ENCODE measurements at places on chromosomes 5 and 9. TPM values are rescaled to one million over a fixed set of nuclear protein-coding genes. Genes with fewer than 3 reads are reported as not detected.

The TEK gene
- 89.3 TPM for total RNA-seq

The CHMP5 gene
- 149 TPM for total RNA-seq

The GMCL2 gene
- total RNA-seq, result not detected

The IL7R gene
- 3.6 TPM for total RNA-seq

The ISL1 gene
- 0.30 TPM for total RNA-seq

The SHC3 gene
- 79.2 TPM for total RNA-seq

The PRLR gene
- total RNA-seq, result 0.89 TPM

The ARID3C gene
- not detected for total RNA-seq

The LHX6 gene
- not detected for total RNA-seq

The PCDHA4 gene
- total RNA-seq, result 0.89 TPM

The CDK5RAP2 gene
- 19.0 TPM for total RNA-seq

The TBC1D2 gene
- 26.7 TPM for total RNA-seq

The WDR31 gene
- total RNA-seq, result 2.1 TPM

The SOHLH1 gene
- total RNA-seq, result not detected

The ADCY2 gene
- not detected for total RNA-seq

The FGD3 gene
- total RNA-seq, result not detected

The IL33 gene
- 470 TPM for total RNA-seq

The IL31RA gene
- total RNA-seq, result 1.5 TPM

The HRCT1 gene
- 0.51 TPM for total RNA-seq

The IFNW1 gene
- total RNA-seq, result not detected
